ENCODE measurements at places on chromosomes 5 and 9. TPM values are rescaled to one million over a fixed set of nuclear protein-coding genes. Genes with fewer than 3 reads are reported as not detected.

- H3K27me3 ChIP-seq = no peaks in the 10 kb centered on the region
- no peaks in the 10 kb centered on the region for H3K36me3 ChIP-seq
- H3K4me1 ChIP-seq = peaks cover 29% of the 10 kb centered on the region
Measured at GRCh38 chr9:111481885-111482636, 2.1 kb downstream of the ECPAS start.

GRCh38 chr5:35803191-35803651 is 53.5 kb upstream of the IL7R start:
- DNase-seq = no peak
- peak overlapping the region; percentile 83 for H3K4me3 ChIP-seq
- no peaks in the 10 kb centered on the region for H3K27me3 ChIP-seq

DNA sequence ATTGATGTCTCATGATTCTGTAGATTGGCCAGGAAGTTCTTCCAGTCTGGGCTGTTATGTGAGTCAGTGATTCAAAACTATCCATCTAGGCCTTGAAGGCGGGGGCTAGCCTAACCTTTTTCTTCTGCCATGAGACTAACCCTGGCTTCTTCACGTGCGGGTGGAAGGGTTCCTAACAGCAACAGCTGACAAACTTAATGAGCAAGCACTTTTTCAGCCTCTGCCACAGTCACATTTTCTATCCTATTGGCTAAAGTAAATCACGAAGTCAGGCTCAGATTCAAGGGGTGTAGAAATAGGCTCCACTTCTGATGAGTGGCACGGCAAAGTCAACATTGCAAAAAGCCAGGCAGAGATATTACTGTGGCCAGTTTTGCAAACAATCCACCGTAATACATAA is 68.4 kb downstream of the STK32A start:
- no peaks in the 10 kb centered on the region for H3K36me3 ChIP-seq
- no peak overlapping the region for H3K4me3 ChIP-seq
- H3K27ac ChIP-seq = no peak overlapping the region

Gene C8G
- 1.4 TPM for total RNA-seq

DNA sequence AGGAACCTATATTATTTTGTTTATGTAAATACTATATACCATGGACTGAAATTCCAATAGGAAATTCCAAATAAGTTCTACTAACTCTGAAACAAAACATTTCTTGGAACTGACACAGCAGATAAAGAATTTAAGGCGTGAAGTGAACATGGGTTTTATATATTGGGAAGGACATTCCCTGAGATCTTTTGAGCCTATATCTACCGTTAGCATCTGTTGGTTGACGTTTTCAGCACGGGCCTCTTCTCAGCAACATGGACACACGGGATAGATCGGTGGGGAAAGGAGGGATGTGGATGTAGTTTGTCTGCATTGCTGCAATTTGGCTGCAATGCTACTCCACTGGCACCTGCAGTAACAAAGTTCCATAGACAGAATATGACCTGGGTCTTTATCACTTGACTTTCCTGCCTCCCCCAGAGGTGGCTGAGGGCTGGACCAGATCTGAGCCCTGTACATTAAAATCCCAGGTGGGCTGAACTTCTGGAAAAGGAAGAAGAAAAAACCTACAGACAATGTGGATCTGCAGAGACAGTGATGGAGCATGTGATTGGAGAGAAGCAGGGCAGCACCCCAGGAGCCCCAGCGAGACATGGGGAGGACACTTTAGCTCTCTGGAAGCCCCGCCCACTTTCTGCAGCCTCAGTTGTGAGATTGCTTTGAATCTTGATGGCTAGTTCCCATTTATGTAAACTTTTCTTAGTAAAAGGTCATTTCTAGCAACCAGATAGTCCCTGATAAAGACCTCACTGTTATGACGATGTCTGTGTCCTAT is 91.2 kb upstream of the CPEB4 start:
- DNase-seq = no peak
- peaks cover 10% of the 10 kb centered on the region for H3K27me3 ChIP-seq
- H3K4me3 ChIP-seq = no peak overlapping the region
- H3K4me1 ChIP-seq = peaks cover 8% of the 10 kb centered on the region

- no peak for DNase-seq
- H3K4me1 ChIP-seq = peaks cover 18% of the 10 kb centered on the region
- no peaks in the 10 kb centered on the region for H3K36me3 ChIP-seq
- H3K27ac ChIP-seq = peak overlapping the region; percentile 39
- H3K27me3 ChIP-seq = peaks cover 30% of the 10 kb centered on the region
Measured at GRCh38 chr5:135891268-135891667, 4.4 kb downstream of the IL9 start.

DNA sequence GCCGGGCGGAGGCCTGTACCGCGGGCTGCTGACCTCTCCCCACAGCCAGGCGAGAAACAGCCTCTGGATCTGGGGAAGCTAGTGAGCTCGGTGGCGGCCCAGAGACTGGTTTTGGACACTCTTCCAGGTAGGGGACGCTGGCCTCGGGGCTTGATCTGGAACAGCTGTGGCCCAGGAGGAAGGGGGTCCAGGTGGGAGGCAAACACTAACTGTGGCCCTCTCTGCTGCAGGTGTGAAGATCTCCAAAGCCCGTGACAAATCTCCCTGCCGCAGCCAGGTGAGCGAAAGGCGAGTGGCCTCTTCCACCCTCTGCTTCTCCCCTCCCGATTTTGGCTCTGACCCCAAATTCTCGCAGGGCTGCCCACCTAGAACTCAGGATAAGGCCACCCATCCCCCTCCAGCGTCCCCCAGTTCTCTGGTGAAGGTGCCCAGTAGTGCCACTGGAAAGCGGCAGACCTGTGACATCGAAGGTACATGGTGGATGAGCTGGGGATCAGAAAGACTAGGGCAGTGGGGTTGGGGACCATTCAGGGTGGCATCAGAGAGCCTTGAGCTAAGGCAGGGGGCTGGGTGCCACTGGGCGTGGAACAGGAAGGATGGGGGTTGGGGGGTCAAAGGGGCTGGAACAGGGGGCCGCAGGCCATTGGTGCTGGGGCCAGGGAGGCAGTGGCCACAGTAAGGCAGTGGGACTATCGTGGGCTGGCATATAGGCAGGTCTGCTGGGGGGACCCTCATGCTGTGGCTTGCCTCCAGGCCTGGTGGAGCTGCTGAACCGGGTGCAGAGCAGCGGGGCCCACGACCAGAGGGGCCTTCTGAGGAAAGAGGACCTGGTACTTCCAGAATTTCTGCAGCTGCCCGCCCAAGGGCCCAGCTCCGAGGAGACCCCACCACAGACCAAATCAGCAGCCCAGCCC is 12.9 kb upstream of the SLC34A1 start:
- peak overlapping the region; percentile 88 for H3K4me3 ChIP-seq
- H3K27me3 ChIP-seq = no peaks in the 10 kb centered on the region
- H3K36me3 ChIP-seq = peaks cover 9% of the 10 kb centered on the region
- H3K27ac ChIP-seq = peak overlapping the region; percentile 90

- H3K27me3 ChIP-seq = peaks cover 47% of the 10 kb centered on the region
- peaks cover 11% of the 10 kb centered on the region for H3K4me1 ChIP-seq
- no peak overlapping the region for H3K27ac ChIP-seq
Measured at GRCh38 chr5:158877124-158877581, 222.6 kb downstream of the EBF1 start.

Gene GPSM1
- total RNA-seq = 10.8 TPM

Gene SERF1B
- total RNA-seq = 23.4 TPM

Gene CLK4
- total RNA-seq = 84.1 TPM

DNA sequence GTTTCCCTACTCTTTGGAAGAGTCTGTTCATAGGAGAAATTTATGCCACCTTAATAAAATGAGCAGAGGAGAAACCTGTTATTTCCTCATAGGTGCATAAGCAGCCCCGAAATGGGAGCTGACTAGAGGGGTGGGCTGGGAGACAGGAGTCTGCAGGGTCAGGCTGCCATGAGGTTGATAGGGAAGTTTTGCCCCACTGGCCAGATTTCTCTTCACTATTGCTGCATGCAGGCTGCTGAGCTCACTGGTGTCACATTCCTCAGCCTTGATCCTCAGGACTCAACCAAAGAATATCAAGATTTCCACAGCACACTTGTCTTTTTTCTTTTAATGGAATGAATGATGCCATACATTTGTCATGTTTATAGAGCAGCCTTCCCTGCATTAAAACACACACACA is 60.7 kb downstream of the BHMT start:
- H3K27ac ChIP-seq = no peak overlapping the region
- peaks cover 4% of the 10 kb centered on the region for H3K36me3 ChIP-seq
- H3K27me3 ChIP-seq = no peaks in the 10 kb centered on the region
- DNase-seq = no peak
- H3K4me3 ChIP-seq = no peak overlapping the region

- H3K36me3 ChIP-seq = peaks cover 5% of the 10 kb centered on the region
- no peaks in the 10 kb centered on the region for H3K27me3 ChIP-seq
- DNase-seq = no peak
- H3K4me3 ChIP-seq = no peak overlapping the region
Measured at GRCh38 chr9:123487944-123488548, 132.0 kb downstream of the CRB2 start.

Gene TSSK1B
- total RNA-seq = not detected
